Stimulated activated CD4-positive, alpha-beta T cell treated with anti-CD3 and anti-CD28 coated beads, Interleukin-1b, Interleukin-23, amount 100 ng/mL, for 1 hour (primary cell): ENCODE measurements at places on chromosomes 6 and 20.

DNA sequence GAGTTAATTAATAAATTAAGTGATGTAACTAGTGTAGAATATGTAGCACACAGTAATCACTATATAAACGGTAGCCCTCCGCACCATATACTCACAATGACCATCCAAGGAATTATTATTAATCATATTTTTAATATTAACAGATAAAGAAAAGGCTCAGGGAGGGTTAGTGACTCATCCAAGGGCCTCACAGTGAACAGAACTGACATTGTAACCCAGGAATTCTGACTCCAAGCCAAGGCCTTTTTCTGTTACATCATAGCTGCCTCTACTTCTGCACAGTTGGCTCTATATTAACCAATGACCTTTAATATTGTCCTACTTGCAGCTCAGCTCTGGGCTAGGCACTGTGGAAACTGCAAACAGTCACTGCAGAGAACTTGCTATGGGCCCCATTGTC is 117.5 kb upstream of the SIRPG start:
- DNase-seq: no peak

GRCh38 chr20:20772497-20773085 is 60.1 kb upstream of the RALGAPA2 start:
- DNase-seq: no peak

GRCh38 chr6:93516441-93516840 is 97.1 kb upstream of the EPHA7 start:
- DNase-seq: no peak

DNA sequence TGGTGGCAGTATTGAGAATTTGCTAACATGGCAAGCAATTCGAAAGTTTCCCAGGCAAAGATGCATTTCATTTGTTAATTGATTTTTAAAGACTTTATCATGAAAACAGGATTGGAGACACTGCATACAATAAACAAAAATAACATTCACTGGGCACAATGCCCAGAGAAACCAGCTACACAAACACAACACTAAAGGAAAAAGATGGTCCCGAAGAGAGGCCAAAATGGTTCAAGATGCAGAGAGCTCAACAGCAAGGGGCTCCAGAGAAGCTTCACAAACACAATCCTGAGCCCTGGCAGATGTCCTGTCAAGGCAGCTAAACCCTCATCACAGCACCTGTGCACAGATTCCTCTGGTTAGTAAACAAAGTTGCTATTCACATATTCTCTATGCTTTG is 79.3 kb downstream of the INSM1 start:
- no peak for DNase-seq

- DNase-seq: no peak
Measured at GRCh38 chr6:119921491-119922010, 572.0 kb upstream of the MAN1A1 start.

GRCh38 chr6:36671687-36672375 is 6.7 kb upstream of the CDKN1A start:
- no peak for DNase-seq

DNA sequence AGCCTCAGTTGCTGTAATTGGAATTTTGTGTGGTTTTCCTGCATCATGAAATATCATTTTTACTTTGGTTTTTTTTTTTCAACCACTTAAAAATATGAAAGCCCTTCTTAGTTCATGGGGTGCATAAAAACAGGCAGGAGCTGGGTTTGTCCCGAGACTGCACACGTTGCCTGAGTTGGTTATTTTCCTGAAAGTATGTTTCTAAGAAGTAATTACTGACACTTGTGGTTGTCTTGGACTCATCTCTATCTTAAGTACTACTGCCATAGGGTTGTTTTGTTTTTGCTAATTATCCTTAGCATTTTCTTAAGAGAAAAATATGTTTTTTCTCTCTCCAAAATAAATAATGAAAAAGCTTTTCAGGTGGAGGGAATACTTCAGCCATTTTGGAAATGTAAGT is 40.1 kb downstream of the FAM120B start:
- DNase-seq: no peak

GRCh38 chr6:31729979-31730630 is 1.0 kb upstream of the DDAH2 start:
- no peak for DNase-seq

DNA sequence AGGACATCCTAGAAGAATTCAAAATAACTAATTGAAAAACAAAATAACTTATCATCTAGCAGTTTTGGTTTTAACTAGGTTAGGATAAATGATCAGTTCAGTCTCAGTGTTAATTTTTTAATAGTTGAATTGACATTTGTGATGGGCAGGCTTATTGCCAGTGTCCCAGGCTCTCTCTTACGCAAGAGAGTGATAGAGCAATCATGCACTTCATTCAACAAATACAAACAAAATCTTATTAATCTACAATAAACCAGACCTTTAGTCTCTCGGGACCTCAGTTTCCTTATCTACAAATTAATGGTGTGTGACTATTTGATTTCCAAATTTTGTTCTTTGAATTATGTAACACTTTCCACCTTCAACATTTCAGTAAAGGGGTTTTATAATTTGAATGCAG is 385.9 kb upstream of the JAG1 start:
- DNase-seq: no peak

DNA sequence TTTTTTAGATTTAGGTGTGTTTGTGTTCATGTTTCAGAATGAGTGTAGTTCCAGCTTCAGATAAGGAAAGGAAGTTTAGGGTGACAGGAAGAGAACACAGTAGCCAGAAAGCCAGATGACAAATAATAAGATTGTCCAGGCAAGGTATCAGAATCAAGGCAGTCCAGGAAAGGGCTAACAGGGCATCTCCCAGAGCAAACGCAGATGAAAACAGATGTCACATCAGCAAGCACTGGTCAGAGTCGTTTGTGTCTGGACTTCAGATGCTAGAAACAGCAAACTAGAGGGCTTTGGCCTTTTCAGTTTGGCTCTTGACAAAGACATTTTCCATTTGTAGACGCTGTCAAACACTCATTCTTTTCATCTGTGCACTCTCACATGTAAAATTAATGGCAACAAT is 65.5 kb downstream of the VIP start:
- no peak for DNase-seq

DNA sequence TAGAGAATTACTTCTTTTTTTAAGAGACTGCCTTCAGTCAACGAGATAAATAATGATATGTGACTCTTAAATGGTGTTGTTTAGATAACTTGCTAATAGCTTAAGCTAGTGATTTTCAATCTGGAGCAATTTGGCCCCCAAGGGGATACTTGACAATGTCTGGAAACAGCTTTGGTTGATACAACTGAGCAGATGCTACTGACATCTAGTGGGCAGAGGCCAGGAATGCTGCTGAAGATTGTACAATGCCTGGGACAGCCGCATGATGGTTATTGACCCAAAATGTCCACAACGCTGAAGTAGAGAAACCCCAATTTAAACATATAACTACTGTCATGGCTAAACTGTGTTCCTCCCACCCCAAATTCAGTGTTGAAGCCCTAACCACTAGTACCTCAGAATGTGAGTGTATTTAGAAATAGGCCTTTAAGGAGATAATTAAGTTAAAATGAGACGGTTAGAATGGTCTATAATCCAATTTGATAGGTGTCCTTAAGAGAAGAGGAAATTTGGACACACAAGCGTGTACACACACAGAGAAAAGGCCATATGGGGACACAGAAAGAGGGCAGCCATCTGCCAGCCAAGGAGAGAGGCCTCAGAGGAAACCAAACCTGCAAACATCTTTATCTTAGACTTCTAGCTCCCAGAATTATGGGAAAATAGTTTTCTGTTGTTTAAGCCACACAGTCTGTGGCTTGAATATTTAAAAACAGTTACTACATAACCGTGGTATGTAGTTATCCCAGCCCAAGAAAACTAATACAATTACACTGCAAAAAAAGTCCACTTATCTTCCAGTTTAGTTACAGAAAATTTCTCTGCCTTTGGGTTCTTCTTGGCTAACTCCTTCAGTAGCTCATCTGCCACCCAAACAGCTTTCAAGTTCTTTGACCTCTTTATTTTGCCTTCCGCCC is 22.2 kb downstream of the RWDD2A start:
- peak; percentile 5 for DNase-seq

- no peak for DNase-seq
Measured at GRCh38 chr6:134373282-134373922, 55.5 kb upstream of the SGK1 start.

DNA sequence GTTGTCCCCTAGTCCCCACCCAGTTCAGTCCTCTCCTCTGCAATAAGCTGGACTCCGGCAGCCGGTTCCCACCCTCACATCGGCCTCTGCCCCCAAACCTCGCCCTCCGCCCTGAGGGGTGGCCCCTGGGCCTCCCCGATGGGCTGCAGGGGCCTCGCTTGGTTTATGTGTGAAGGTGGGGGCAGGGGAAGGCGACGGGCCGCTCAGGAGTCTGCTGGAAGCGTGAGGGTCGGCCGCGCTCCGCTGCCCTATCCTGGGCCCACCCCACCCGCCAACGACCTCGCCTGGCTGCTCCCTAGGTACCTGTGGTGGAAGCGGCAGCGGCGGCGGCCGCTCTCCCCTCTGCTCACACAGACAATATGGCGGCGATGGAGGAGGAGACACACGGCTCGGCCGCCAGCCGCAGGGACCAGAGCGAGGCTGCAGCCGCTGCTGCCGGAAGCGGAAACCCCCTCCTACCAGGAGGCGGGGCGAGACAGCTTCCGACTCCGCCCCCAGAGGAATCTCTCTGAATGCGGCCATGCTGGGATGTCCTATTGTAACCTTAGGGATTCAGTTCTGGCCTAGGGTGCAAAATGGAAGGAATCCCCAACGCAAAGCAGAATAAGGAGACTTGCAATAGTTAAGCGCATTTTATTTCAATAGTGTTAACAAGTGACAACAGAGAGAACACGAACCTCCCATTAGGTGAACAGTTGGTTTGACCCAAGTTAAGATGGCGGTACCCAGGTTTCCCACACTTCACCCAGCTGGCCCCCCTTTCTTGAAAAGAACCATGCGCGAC is at the start of gene CSNK2A1:
Gene CSNK2A1 (minus strand): TSS at position 422 of the 784 bp plus-strand sequence. CDS start 35,239 bp downstream, outside the sequence.
- peak; percentile 94 for DNase-seq

- DNase-seq: no peak
Measured at GRCh38 chr20:59022754-59023153, 3.5 kb downstream of the TUBB1 start.

DNA sequence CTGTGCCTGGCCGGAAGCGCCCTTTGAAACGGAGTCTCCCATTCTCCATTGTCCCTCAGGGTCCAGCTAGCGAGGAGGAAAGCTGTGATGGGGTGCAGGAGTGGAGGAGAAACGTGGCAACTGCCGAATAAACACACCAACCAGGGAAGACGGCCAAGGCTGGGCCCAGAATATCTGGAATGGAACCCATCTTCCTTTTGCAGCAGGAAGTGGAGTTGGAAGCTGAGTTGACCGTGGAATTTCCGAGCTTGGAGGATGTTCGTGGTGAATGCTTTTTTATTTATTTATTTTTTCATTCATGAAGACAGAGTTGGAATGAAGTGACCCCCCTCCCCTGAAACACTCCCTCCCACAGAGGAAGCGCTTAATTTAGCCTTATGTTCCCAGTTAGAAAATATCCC is 105.6 kb upstream of the RNF24 start:
- no peak for DNase-seq
